Caudate nucleus (tissue), 63 donors: ENCODE measurements at places on chromosomes 7 and 10.

GRCh38 chr7:77839919-77840318 lies 41.3 kb downstream of the PHTF2 start:
- DNase-seq: no peak

DNA sequence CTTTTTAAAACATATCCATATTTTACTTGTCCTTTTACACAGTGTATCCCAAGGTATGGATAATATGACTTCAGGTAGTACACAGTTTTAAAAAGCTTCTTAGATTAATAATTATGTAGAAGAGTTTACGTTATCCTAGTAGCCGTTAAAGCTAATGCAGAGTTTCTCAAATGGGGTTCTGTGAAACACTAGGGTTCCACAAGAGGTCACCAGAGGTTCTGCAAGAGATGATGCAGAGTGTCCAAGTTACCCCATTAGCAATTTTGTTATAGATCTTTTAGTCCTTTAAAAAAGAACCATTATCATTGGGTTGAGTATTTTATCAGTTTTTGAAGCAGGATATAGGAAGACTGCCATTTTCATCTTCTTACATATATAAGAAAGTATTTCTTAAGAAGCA lies 298.9 kb upstream of the HPS1 start:
- DNase-seq: no peak

- DNase-seq: peak; percentile 62
Observed at GRCh38 chr10:121598263-121599249, at the start of gene FGFR2. TSS of gene FGFR2 (minus strand) at chr10:121598444. CDS start at chr10:121593817, 4,627 bp downstream.

DNA sequence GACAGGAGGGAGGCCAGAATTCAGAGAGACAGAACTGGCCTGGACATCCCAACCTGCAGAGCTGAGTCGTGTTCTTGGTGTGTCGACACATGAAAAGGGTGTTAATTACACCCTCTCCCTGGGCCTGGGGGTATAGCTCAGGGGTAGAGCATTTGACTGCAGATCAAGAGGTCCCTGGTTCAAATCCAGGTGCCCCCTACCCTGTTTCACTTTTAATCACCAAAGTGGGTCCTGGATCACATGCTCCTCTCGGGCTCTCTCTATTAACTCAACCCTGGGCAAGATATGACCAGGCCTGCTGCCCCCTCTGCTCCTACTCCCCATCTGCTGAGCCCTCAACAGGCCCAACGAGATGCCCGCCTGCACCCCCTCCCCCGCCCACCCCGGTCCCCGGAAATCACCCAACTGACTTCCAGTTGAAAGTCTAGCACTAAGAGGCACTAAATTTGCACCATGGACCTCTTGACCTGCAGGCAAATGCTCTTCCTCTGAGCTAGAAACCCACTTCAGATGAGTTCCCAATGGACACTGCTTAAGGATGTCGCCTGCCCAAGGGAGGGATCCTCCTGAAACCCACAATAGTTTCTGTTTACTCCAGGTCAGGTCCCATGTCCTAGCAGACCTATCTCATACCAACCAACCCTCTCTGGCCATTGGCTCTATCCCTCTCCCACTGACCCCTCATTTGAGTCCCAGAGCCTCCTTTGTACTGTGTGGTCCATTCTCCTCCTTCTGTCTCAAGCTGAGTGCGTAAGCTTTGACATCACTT lies 137.6 kb downstream of the ZNF467 start:
- no peak for DNase-seq

DNA sequence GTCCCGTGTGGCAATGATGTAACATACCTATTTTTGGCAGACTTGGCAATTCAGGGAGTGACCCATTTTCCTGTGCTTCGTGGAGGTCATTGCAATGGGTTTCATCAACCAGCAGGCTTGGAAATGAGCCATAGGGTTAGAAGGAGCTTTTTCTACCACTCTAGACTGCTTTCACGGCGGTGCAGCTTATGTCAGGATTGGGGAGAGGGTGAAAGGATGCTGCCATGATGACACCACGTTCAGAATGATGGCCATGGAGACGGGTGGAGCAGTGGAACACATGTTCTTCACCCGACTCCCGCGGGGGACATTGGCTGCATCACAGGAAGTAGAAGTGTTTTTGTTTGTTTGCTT lies 220.2 kb downstream of the EMX2 start:
- no peak for DNase-seq

- DNase-seq: no peak
Observed at GRCh38 chr10:126924180-126924914, 19.1 kb downstream of the DOCK1 start.

GRCh38 chr7:37405603-37406122 lies 43.0 kb downstream of the ELMO1 start:
- no peak for DNase-seq

DNA sequence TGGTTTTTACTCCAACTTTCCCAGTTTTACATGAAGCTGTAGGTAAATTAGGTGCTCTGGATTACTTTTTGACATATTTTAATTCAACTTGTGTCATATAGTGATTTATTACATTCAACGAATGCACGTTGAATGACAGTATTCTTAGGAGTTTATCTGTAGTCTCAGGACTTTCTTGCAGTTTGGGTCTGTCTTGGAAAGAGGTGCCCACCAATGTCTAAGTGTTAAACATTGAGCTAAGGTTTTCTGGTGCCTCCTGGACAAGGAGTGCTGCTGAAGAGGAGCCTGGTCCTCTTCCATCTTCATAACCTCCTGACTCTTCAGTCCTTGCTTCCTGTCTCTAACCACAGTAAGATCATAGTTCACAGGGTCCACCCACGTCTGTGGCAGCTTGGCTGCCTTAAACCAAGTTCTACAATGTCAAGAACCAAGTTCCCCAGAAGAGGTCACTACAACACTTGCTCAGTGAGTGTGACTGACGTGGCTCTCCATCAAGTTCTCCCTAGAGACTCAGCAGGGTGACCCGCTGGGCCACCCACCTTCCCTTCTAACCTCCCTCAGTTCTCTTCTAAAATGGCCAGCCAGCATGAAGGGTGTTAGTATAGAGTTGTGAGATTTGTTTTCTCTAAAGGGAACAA lies 6.1 kb downstream of the NPY start:
- DNase-seq: no peak
